ENCODE measurements at places on chromosomes 6 and 20.
A peak's percentile ranks its signal among the peaks of the same experiment; 100 is the strongest.

- no peak for DNase-seq
Observed at GRCh38 chr6:7106215-7106751, 1.5 kb upstream of the RREB1 start.

- no peak for DNase-seq
Observed at GRCh38 chr20:57653546-57653900, 33.3 kb upstream of the ZBP1 start.

DNA sequence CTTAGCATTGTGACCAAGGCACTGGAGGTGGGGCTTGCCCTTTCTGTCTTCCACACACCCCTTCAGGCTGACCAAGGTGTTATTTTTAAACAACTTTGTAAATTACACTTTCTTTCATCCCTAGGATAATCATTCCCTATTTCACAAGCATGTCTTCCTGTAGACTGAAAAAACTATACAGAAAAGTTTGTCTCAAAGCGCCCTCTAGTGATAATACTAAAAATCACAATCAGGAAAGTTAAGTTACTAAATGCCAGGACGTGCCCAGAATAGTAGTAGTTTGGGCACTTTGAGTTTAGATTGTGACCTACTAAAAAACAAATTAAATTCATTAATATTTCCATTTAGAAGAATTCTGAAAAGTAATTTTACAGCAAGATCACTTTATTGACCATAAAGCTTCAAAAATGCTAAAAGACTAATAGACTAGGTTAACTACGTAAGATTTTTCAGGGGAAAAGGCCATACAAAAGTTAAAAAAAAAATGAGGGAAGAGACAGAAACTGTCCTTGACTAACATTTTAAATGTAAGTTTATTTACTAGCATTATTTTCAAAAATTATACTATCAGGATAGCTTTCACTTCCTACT, 123.3 kb upstream of the DUSP22 start:
- peak; percentile 4 for DNase-seq

DNA sequence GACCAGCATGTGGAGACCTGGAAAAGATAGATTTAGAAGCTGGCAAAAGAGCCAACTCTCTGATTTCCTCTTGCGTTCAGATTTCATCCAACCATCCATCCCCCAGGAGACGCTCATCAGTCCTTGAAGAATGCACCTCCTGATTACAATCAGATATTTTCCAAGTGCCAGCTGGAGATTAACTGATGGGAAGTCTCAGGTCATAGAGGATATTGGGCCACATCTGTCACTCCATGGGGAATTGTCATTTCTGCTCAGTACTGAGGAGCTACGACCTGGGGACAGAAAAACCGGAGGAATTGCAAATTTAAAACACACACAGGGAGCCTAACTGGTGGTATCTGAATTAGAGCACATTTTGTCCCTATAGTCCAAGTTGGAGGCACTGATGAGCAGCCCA, 496.2 kb upstream of the SULF2 start:
- DNase-seq: no peak

DNA sequence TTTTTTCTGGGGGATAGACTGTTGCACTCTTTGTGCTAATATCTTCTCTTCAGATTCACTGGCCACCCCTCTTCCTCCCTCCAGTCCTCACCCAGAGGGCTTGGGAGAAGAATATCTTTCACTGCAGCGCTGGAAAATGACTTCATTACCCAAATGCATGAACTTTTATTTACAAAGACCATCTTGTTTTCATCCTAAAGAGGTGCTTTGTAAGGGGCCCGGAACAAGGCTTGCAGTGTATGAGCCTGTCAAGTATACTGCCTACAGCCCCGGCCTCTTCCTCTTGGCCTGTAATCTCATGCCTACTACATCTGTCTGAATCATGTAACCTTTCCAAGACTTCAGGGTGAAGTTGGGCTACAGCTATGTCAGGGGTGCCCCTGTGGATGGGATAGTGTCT, 554 bp upstream of the LAMA4 start:
- DNase-seq: no peak

- peak; percentile 43 for DNase-seq
Observed at GRCh38 chr20:53869466-53870258, 200.7 kb downstream of the BCAS1 start.

GRCh38 chr6:6890400-6890858, 217.3 kb upstream of the RREB1 start:
- DNase-seq: no peak

- DNase-seq: no peak
Observed at GRCh38 chr20:33284284-33284683, 1.3 kb downstream of the BPIFB1 start.

DNA sequence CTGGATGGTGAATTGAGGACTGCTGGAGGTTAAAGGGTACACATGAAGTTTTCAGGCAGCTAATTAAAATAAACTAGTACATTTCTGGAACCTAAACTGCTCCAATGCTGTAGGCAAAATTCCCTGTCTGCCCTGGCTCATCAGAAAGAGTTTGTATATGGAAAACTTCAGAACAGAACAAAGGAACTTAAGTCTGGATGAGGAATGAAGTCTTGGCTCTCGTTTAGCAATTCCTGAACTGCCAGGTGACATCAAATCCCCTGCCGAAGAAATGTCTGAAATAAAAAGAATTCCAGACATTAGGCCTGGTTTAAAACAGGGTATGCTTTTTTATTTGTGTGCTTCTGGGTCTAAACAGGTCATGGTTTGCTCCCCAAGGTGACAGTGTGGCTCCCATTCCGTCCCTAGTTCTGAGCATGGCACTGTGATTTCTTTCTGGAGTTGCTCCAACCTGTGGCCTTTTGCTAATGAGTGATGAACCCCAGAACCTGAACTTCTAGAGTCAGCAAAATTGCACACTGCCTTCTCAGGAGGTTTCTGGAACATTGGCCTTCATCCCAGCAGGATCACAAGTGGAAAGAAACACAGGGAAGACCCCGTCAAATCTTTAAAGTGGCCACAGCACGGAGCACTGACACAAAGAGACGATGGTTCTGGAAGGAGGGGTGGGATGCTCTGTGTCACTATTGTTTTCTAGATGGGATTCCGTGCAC, 129.4 kb upstream of the NAA20 start:
- DNase-seq: no peak

GRCh38 chr20:13915284-13915683, 75.1 kb downstream of the SEL1L2 start:
- DNase-seq: no peak

GRCh38 chr20:63027922-63028389, 21.2 kb upstream of the BHLHE23 start:
- DNase-seq: no peak

GRCh38 chr6:1024587-1024986, 287.3 kb upstream of the FOXQ1 start:
- DNase-seq: peak; percentile 87

- no peak for DNase-seq
Observed at GRCh38 chr20:25605148-25605547, 18.7 kb downstream of the NANP start.

GRCh38 chr6:110020888-110021287, 42.8 kb downstream of the GPR6 start:
- no peak for DNase-seq

GRCh38 chr6:53375847-53376246, 27.1 kb upstream of the ELOVL5 start:
- DNase-seq: no peak

- DNase-seq: no peak
Observed at GRCh38 chr6:108171291-108171917, 5.6 kb downstream of the NR2E1 start.

GRCh38 chr6:115396112-115396906, 664.4 kb downstream of the FRK start:
- DNase-seq: no peak

- no peak for DNase-seq
Observed at GRCh38 chr20:35600176-35600992, 15.2 kb upstream of the SPAG4 start.

GRCh38 chr6:11333132-11333849, 100.8 kb upstream of the NEDD9 start:
- DNase-seq: no peak

DNA sequence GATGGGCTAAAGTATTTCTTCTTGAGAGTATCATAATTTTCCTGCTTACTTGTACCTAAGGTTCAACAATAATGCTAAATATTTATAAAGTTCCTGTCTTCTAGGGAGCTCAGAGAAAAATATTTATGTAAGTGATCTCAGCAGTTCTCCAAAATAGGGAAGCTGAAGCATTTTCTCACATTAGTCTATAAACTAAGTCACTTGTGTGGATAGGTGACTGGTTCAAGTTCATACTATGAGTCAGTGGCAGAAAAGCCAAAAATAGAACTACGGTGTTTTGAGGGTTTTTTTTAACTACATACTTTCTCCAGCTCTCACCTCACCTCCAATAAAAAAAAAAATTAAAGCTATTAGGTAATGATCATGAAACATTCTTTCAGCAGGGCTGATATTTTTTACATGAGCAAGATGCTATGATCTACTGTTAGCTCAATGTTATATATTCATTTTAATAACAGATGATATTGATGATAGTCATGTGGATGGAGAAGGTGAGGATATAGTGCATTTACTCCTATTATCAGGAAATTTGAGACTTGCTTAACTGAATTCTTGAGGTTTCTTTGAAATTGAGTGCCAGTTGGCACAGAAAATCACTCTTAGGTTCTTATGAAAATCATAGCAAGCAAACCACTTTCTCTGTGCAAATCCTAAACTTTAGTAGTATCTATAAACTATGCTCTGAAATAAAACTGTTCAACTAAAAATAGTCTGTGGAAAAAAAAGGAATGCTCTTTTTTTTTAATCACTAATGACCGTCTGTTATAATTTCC, 4.1 kb upstream of the MOXD1 start:
- DNase-seq: no peak

Measured in AG09319 (cell line).